CD4-positive, alpha-beta T cell treated with Interleukin-15 for 4 hours (primary cell): ENCODE measurements at places on chromosomes 7 and 10.

- no peak for DNase-seq
These were observed 211.6 kb upstream of the MAGI2 start for GRCh38 chr7:79664884-79665676.

DNA sequence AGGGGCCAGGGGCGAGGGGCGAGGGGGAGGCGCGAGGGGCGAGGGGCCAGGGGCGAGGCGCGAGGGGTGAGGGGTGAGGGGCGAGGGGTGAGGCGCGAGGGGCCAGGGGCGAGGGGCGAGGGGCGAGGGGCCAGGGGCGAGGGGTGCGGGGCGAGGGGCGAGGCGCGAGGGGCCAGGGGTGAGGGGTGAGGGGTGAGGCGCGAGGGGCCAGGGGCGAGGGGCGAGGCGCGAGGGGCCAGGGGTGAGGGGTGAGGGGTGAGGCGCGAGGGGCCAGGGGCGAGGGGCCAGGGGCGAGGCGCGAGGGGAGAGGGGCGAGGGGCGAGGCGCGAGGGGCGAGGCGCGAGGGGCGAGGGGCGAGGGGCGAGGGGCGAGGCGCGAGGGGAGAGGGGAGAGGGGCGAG, 192.3 kb downstream of the PTPRN2 start:
- no peak for DNase-seq

DNA sequence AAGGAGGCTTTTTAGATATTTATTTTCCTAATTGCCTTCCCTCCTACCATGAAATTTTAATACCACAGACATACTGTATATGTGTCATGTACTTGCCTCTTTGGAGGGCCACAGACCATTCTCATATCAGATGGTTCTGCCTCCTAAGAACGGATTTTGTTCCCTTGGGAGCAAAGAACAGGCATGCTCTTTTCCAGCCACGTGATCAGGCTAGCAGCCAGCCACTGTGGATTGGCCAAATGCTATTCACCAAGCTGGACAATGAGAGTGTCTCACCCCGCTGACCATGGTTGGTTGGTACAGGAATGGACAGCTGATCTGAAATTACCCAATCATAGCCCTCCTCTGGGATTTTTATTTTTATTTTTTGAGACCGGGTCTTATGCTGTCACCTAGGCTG, 21.5 kb upstream of the CRHR2 start:
- no peak for DNase-seq

DNA sequence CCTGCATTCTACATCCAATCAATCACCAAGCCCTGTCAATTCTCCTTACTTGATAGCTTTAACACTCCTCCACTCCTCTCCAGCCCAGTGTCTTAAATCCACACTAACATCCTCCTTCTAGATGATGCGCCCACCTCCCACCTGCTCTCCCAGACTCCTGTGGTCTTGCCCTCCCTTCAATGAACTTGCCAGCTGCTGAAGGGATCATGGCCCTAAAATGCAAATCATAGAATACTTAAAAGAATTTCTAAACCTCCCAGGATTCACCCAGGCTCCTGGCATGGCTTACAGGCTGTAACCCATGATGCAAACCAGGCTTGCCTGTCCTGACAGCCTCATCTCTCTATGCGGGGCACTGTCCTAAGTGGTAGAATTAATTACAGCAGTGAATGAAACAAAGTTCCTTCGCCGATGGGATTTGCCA, 43.6 kb downstream of the SYPL1 start:
- no peak for DNase-seq

DNA sequence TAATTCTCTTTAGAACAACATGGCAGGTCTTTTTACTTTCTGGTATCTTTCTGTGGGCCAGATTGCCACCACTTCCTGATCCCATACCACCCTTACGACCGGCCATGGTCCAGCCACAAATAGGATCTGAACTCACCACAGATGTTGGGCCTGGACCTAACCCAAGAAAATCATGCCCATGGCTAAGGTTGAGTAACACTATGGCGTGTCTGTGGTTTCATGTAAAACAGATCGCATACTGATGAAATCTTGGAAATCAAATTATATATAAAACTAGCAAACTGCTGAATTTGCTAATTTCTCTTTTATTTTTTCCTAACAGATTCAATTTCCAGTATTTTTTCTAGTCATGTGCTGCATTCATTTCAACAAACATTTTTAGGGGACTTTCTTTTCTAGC, 77.2 kb downstream of the CH25H start:
- no peak for DNase-seq

- no peak for DNase-seq
These were observed 62.5 kb downstream of the DAGLB start for GRCh38 chr7:6385110-6385781.

- DNase-seq, result no peak
These were observed 23.1 kb downstream of the GNG11 start for GRCh38 chr7:93944673-93945072.

GRCh38 chr10:75023074-75023473, 88.4 kb upstream of the SAMD8 start:
- no peak for DNase-seq

GRCh38 chr7:92391071-92391470, 56.2 kb upstream of the GATAD1 start:
- DNase-seq, result no peak

GRCh38 chr7:23523486-23524075, 8.2 kb downstream of the TRA2A start:
- DNase-seq, result no peak

DNA sequence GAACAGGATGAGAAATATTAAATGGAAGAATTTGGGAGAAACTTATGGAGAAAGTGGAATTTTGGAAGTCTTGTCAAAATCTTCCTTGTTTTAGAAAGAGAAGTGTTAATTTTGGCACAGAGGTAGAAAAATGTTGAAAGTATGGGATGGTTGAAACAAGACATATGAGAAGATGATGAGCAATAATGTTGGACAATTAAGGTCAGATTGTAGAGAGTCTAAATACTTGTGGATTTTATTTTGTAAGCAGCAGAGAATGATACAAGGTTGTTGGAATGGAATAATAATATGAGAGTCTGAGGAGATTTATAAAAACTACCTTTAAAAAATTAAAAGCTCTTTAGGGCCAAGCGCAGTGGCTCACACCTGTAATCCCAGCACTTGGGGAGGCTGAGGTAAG, 34.6 kb downstream of the PHTF2 start:
- no peak for DNase-seq

- no peak for DNase-seq
These were observed 48.0 kb downstream of the CALD1 start for GRCh38 chr7:134827436-134827835.

- peak; percentile 69 for DNase-seq
These were observed 348.1 kb downstream of the GATA3 start for GRCh38 chr10:8402576-8402975.

DNA sequence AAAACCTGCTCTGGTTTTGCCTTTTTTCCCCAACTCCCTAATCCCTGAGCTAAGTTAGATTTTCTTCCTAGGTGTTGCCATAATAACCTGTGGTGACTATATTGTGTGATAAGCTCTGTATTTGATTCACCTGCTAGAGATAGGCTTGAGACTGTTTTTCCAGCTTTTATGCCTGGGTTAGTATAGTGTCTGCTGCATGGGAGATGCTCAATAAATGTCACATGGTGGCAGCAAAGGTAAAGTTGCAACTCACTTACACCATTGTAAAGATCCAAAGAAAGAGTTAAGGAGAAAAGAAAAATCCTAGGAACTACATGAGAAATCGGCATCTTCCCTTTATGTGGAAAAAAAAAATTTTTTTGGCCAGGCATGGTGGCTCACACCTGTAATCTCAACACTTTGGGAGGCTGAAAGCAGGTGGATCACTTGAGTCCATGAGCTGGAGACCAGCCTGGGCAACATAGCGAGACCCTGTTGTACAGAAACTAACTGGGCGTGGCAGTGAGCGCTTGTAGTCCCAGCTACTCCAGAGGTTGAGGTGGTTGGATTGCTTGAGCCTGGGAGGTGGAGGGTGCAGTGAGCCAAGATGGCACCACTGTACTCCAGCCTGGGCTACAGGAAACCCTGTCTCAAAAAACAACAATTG, 3.7 kb downstream of the CCNJ start:
- no peak for DNase-seq

GRCh38 chr7:87267239-87267900, 47.8 kb upstream of the TMEM243 start:
- no peak for DNase-seq

DNA sequence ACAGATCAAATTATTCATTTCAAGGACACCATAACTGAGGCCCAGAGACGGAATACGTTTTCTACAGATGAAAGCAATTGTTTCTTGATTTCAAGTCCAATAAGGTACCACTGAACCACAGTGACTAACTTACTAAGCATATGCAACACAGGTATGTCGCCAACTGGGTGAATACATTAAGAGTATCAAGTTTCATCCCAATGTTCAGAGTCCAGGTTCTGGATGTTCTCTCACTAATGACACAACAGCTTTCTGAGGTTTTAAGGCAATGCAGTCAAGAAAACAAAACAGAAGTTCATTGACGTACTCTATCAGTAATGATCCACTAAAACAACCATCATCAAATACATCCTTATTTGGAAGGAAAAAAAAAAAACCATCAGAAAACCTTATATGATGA, 35.8 kb downstream of the NSUN6 start:
- no peak for DNase-seq

GRCh38 chr10:43965033-43965917, 316.6 kb upstream of the ZNF32 start:
- DNase-seq, result no peak

- DNase-seq, result no peak
These were observed 40.4 kb downstream of the CNNM1 start for GRCh38 chr10:99369551-99369950.

DNA sequence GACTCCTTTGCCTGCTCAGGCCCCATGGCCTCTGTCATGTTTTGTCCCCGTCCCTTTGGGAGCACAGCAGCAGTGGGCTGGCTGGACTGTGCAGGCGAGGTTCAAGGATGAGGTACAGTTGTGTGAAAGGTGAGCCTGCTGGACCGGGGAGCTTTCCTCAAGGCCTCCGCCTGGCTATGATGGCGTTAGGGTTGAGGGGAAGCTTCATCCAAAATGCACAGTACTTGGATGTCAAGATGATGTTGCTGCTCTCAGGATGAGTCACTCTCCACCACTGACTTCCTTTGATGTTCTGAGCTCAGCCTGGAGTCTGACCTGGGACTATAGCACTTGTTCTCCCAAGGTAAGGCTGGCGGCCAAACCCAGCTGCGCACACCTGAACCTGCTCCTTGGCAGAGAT, 152.7 kb upstream of the SHH start:
- DNase-seq, result no peak

DNA sequence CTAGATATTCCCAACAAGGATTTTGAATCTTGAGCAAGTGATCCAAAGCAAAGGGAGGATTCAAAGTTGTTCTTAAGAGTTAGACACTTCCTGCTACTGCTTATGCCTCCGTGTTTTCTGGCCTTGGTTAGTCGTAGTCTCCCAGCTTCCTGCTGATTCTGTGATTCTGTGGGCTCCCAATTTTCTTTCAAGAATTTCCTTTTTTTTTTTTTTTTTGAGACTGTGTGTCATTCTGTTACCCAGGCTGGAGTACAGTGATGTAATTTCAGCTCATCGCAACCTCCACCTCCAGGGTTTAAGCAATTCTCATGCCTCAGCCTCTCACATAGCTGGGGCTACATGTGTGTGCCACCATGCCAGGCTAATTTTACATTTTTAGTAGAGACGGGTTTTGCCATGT, 4.4 kb upstream of the ITGB8 start:
- no peak for DNase-seq

GRCh38 chr10:113518816-113519591, 33.8 kb upstream of the HABP2 start:
- DNase-seq, result no peak

GRCh38 chr7:22108151-22108845, 162.6 kb upstream of the CDCA7L start:
- no peak for DNase-seq

DNA sequence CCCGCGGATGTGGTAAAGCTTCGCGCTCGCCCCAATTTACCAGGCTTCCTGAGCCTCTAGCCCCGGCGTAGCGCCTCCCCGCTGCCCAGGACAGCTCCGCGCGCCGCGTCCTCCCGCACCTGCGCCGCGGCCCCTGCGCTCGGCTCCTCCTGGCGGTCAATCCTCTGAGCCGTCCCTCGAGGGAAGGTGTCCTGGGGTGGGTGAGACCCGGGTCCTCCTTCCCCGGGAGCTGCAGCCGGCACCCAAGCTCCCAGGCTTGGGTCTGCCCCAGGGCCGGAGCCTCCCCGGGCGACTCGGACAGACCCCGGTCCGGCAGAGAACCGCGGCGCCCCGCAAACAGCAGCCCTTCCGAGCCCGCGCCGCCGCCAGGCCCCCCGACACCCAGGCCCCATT, 512 bp downstream of the OSBPL3 start:
- DNase-seq, result peak; percentile 78

GRCh38 chr7:150964593-150965111, 13.5 kb downstream of the KCNH2 start:
- no peak for DNase-seq

GRCh38 chr7:133629701-133630100, 376.8 kb downstream of the EXOC4 start:
- DNase-seq, result no peak

- no peak for DNase-seq
These were observed 1010.7 kb upstream of the AUTS2 start for GRCh38 chr7:68587599-68587998.

DNA sequence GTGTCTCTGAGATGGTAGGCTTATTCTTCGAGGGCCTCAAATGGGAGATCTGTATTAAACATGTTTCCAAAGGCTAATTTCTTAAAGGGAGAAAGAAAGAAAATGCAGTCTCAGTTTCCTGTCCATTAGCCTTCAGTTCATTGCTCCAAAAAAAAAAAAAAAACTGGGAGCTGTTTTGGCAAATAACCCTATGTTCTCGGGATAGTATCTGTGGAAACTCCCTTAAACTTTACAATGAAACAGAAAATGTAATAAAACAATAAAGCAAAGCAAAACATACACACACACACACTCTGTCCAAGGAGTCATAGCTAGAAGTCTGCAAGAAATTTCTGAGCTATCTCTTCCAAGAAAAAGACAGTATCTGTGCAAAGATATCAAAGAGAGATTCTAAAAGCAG, 172.5 kb upstream of the CELF2 start:
- DNase-seq, result no peak

- DNase-seq, result no peak
These were observed 1.4 kb upstream of the PKD1L1 start for GRCh38 chr7:47949703-47950102.

GRCh38 chr10:1733720-1734119, 3.6 kb downstream of the ADARB2 start:
- no peak for DNase-seq

- DNase-seq, result no peak
These were observed 39.0 kb downstream of the PDGFA start for GRCh38 chr7:480531-481218.
